Activated CD4-positive, CD25-positive, alpha-beta regulatory T cell (primary cell): ENCODE measurements at places on chromosomes 3 and 15.

- no peak for DNase-seq
Measured at GRCh38 chr3:73832426-73832825, 207.7 kb upstream of the PDZRN3 start.

DNA sequence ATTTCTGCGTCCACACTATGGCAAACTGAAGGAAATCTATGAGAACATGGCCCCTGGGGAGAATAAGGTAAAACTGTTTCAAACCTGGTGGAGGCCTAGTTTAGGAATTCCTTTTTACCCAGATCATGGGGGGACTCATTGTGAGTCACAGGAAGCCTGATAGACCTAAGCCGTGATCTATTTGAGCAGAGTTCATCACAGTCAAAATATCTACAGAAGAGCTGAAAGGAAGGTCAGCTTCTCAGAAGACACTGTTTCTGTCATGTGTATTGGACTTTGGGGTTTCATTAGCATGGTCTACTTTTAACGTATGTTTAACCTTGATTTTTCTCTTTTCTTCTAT, 1.3 kb downstream of the PSMD2 start:
- DNase-seq: no peak

DNA sequence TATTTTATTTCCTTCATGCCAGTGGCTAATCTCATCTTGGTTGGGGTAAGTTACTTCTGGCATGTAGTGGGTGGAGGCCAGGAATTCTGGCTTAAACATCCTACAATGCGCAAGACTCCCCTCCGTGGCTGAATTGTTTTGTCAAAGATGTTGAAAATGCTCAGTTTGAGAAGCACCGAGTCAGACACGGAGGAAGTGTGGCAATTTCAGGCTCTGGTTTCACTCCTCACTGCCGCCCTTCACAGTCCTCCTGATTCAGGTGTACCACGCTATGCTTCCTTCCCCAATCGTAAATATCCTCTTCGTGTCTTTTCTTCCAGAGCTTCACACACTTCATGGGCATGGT, 150.7 kb downstream of the OPA1 start:
- DNase-seq: no peak

DNA sequence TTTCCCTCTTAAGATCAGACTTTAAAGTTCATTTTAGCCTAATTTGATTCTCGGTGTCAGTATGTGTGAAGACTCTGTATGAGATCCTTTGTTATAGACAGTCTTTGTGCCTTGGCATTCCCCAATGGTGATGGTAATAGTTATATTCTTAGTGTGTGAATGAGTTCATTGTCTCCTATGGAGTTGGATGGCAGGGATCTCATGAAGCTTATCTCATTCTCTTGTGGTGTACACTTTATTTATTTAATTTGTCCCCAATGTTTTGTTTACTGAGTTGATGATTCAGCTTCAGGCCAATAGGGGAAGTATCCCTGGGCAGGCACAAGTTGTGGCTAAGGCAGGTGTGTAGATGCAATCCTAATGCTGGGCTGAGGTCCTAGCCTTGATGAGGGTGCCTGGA, 222.0 kb upstream of the DPPA4 start:
- DNase-seq: no peak

GRCh38 chr15:51830276-51830806, 888 bp downstream of the TMOD3 start:
- no peak for DNase-seq
